Astrocyte (in vitro differentiated cells and primary cell): ENCODE measurements at places on chromosomes 12 and 14.

GRCh38 chr14:97796511-97796910 lies 999.3 kb downstream of the VRK1 start:
- no peak for DNase-seq

- no peak for DNase-seq
Measured at GRCh38 chr14:44297437-44297836, 209.6 kb downstream of the FSCB start.

DNA sequence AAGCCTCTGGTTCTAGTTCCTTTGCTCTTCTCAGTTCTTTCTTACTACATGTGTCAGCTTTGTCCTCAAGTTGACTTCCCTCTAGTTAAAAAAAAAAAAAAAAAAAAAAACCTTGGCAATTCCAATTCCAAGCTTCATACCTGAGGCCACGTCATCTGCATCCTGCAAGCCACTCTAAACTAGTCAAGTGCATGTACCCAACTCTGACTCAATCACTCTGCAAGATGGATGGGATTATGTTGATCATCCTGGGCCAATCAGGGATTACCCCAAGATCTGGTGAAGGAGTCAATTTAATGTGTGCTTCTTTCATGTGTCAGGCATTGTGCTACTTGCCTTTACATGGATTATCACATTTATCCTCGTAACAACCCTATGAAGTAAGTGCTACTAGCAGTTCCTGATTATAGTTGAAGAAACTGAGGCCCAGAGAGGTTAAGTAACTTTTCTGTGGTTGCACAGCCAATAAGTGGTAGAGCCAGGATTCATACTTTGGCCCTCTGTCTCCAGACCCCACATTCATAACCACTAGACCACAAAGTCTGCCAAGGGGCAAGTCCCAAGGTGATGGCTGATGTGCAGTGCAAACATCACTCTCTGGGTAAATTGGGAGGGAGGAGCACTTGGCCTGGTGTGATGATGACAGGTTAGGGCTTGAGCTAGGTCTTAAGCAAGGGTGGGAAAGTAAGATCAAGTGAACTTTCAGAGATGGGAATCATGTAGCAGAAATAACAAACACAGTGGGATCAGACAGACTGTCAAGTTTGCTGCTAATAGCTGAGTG lies 17.3 kb upstream of the CCND2 start:
- no peak for DNase-seq

GRCh38 chr12:75345531-75345930 lies 11.1 kb downstream of the GLIPR1L1 start:
- no peak for DNase-seq

DNA sequence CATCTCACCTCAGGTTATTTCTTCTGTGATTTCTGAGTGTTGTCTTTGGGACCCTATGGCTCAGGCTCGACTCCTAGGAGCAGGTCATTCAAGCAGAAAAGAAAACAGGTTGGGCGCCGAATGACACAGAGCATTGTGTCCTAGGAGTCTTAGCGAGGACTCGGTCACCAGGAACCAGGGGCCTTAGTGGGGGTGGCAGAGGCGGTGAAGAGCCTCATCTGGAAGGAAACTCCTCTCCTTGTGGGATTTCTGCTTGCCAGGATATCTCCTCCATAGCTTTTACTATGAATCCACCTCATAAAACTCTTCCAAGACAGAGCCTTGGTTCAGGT lies 630 bp downstream of the PLEKHH1 start:
- no peak for DNase-seq

- no peak for DNase-seq
Measured at GRCh38 chr12:122501489-122501989, 807 bp upstream of the ZCCHC8 start.

- no peak for DNase-seq
Measured at GRCh38 chr12:56188131-56188777, 1.0 kb downstream of the SMARCC2 start.

GRCh38 chr14:96573473-96574100 lies 71.4 kb downstream of the PAPOLA start:
- no peak for DNase-seq
